WTC11 (cell line): ENCODE measurements at places on chromosomes 2 and 18.

GRCh38 chr2:61218817-61219170 is 56.8 kb downstream of the C2orf74 start:
- no peak for DNase-seq
- H3K27ac ChIP-seq = no peak overlapping the region
- peaks cover 55% of the 10 kb centered on the region for H3K36me3 ChIP-seq
- peaks cover 3% of the 10 kb centered on the region for H3K4me1 ChIP-seq

DNA sequence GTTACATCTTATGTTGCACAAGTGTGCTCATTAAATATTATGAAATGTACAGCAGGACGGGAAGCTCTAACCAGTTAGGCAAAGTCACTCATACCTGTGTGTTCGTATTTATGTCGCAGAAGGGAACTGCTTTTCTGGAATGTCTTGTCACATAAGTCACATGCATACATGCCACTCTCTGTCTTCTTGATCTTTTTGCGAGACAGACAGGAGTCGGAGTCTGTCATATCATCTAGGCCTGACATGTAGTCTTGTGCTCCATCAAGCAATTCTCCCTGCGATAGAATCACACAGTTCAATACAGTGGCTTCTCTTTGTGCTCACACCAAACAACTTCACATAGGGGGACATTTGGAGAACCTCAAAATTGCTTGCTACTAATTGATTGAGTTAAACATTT is 123.6 kb downstream of the ZEB2 start:
- DNase-seq = no peak
- peak overlapping the region; percentile 22; the same call in 1 of the 2 replicates for H3K27ac ChIP-seq
- H3K27me3 ChIP-seq = no peaks in the 10 kb centered on the region; the same call in 1 of the 2 replicates

DNA sequence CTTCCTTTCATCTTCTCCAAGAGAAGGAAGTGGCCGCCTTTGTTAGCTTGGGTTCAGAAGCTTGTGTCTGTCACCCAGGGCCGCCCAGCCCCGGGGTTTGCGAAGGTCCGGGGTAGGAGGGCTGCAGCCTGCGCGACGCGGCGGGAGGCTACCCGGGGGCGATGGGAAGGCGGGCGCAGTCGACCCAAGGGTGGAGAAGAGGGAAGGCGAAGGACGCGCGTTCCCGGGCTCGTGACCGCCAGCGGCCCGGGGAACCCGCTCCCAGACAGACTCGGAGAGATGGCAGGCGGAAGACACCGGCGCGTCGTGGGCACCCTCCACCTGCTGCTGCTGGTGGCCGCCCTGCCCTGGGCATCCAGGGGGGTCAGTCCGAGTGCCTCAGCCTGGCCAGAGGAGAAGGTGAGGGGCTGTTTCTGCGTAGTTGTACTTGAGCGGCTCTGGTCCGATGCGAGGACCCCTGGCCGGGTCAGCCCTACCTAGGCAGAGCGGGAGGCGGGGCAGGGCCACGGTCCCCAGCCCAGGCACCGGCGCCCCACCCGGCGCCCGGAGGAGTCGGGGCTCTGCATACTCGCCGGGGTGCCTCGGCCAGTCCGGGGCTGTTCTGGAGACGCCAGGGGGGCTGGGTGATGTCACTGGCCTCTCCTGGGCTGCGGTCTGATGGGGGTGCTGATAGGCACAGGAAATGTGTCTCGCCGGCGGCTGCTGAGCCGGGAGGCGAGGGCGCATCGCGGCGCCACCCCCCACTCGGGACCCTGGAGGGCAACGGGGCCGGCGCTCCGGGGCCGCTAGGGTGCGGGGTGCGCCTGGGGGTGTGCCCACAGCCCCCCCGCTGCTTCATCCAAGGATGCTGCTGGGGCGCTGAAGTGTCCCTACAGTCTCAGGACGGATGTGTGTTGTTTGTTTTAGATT is at the start of gene QPCT:
Gene QPCT (plus strand): TSS at position 178 of the 909 bp plus-strand sequence. CDS start 102 bp downstream, at position 280.
- DNase-seq = peak; percentile 34
- H3K4me3 ChIP-seq = peak within 1 kb of the TSS; percentile 78
- H3K36me3 ChIP-seq = no peaks in the 10 kb centered on the region

DNA sequence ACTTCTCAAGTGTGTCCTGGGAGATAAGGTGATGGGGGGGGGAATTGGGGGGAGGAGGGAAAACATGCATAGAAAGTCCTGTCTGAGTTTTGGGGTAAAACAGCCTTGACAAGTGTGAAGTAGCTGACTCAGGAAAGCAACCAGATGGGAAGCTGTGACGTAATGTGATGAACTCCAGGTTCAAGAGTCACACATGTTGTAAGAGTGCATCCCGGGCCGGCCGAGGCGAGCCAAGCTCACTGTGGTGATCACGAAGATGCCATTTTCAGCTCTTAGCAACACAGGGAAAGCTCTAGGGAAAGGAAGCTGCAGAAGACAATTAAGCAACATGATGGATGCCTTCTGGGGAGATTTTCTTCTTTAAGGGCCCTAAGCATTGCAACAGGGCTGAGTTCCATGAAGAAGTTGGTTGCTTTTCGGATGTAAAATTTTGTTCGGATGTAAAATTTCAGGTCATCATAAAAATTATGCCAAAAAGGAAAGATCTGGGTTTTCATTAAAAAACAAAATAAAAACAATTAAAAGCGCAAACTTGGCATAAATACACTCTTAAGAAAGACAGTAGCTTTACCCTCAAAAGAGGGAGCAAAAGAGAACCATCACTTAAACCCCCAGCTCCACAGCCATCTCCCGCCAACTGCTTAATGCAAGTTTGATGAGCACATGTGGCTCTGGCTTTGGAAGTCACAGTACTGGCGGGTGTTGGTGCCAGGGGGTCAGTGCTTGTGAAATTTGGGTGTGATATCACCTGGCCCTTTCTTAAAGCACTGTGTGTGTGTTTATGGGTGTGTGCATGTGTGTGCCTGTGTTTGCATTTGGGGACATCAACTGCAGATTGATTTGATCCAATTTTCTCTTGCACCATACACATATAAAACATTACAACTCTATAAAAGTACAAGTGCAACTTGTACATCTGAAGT is 19.1 kb downstream of the SERTAD2 start:
- DNase-seq = no peak
- no peak overlapping the region for H3K4me3 ChIP-seq
- H3K27me3 ChIP-seq = no peaks in the 10 kb centered on the region
- peaks cover 43% of the 10 kb centered on the region for H3K4me1 ChIP-seq

- peaks cover 10% of the 10 kb centered on the region; the same call in 1 of the 2 replicates for H3K27me3 ChIP-seq
- no peak for DNase-seq
- H3K4me3 ChIP-seq = no peak overlapping the region
- H3K4me1 ChIP-seq = peaks cover 19% of the 10 kb centered on the region
These were observed 106.9 kb upstream of the THOC1 start for GRCh38 chr18:374721-375168.

- no peak overlapping the region for H3K4me3 ChIP-seq
- no peaks in the 10 kb centered on the region for H3K4me1 ChIP-seq
- no peak overlapping the region for H3K27ac ChIP-seq
- no peaks in the 10 kb centered on the region for H3K27me3 ChIP-seq
- peaks cover 65% of the 10 kb centered on the region for H3K36me3 ChIP-seq
These were observed 33.3 kb downstream of the POLR1A start for GRCh38 chr2:86072271-86072858.

DNA sequence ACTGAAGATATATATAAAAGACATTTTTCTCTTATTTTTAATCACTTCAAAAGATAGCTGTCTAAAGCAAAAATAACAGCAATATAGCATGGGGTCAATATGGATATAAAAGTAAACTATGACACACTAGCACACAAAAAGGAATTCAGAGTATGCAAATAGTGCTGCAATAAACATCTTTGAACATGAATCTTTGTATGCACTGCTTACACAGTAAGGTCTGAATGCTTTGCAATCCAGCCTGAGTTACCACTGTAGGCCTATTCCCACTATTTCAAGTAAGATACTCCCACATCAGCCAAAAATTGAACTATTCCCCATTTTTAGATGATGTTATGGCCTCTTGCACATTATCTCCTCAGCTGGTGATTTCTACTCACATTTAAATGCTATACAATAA is 27.4 kb upstream of the ERCC3 start:
- no peak overlapping the region for H3K4me3 ChIP-seq
- H3K27me3 ChIP-seq = no peaks in the 10 kb centered on the region
- H3K27ac ChIP-seq = no peak overlapping the region
- no peaks in the 10 kb centered on the region for H3K4me1 ChIP-seq

DNA sequence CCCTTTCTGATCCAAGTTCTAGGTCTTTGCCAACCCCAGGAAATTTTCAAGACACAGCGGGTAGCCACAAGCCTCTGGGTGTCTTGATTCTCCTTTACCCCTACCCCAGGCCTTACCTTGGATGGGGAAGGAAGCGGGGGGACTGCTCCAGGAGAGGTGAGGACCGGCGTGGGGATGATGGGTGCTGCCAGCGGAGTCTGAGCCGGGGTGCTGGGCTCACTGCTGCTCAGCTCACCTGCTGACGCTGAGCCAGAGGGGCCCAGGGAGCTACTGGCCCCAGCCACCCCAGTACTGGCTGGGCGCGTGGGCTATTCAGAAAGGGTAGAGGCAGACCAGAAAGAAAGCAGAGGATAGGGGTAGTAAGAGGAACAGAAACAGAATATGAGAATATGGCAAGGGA is 8.7 kb downstream of the DCTN1 start:
- peaks cover 47% of the 10 kb centered on the region for H3K36me3 ChIP-seq
- no peak overlapping the region for H3K4me3 ChIP-seq
- DNase-seq = no peak
- peaks cover 30% of the 10 kb centered on the region for H3K4me1 ChIP-seq
- no peak overlapping the region for H3K27ac ChIP-seq
- H3K27me3 ChIP-seq = no peaks in the 10 kb centered on the region

GRCh38 chr2:144834363-144834762 is 314.4 kb upstream of the ZEB2 start:
- DNase-seq = no peak
- H3K4me3 ChIP-seq = no peak overlapping the region
- H3K4me1 ChIP-seq = no peaks in the 10 kb centered on the region
- H3K27me3 ChIP-seq = no peaks in the 10 kb centered on the region
- no peak overlapping the region for H3K27ac ChIP-seq

GRCh38 chr2:39538718-39539117 is 101.6 kb upstream of the MAP4K3 start:
- DNase-seq = no peak
- H3K27me3 ChIP-seq = no peaks in the 10 kb centered on the region
- no peak overlapping the region for H3K4me3 ChIP-seq

- peaks cover 8% of the 10 kb centered on the region for H3K27me3 ChIP-seq
- DNase-seq = peak; percentile 84
- peaks cover 47% of the 10 kb centered on the region for H3K4me1 ChIP-seq
- no peaks in the 10 kb centered on the region for H3K36me3 ChIP-seq
- peak overlapping the region; percentile 83 for H3K27ac ChIP-seq
These were observed 387.6 kb downstream of the FIGN start for GRCh38 chr2:163347982-163348856.

DNA sequence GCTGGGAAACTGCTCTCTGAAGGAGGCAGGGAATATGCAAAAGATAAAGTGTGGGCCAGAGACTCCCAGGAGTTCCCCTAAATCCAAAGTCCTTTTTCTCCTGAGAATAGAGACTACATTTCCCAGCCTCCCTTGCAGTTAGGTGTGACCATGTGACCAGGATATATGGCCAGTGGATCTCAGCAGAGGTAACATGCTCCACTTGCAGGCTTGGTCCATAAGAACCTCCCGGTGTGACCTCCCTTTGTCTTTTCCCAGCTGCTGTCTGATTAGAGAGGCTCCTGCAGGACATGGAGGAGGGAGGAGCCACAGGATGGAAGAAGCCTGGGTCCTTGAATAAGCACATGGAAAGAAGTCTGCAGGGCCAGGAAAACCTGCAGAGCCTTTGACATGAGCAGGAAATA is 76.2 kb downstream of the TGFA start:
- H3K36me3 ChIP-seq = no peaks in the 10 kb centered on the region
- peak; percentile 38 for DNase-seq
- peaks cover 33% of the 10 kb centered on the region for H3K27me3 ChIP-seq
- no peak overlapping the region for H3K27ac ChIP-seq
